Stimulated activated CD4-positive, alpha-beta T cell treated with anti-CD3 and anti-CD28 coated beads, Interleukin-1b, Interleukin-23, amount 100 ng/mL, for 1 hour (primary cell): ENCODE measurements at places on chromosomes 5 and 9.

- DNase-seq = no peak
Observed at GRCh38 chr5:22088517-22088916, 764.6 kb downstream of the CDH12 start.

DNA sequence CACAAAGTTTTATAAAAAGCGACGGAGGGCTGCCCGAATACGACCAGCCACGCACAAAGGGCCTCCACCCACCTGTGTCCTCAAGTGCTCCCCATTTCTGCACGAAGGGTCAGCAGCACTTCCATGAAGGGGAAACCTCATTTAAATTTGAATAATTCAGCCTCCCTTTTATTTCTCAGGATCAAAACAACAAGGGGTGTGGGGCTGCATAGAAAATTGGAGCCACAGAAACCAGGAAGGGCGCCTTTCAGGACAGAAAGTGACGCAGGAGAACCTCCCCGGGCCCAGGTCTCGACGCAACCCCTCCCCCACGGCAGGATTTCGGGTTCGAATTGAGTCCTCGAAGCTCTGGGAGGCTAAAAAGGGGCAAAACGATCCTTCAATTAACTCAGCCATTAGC lies 2.1 kb downstream of the NRARP start:
- no peak for DNase-seq

- no peak for DNase-seq
Observed at GRCh38 chr5:67732921-67733320, 482.6 kb upstream of the PIK3R1 start.

DNA sequence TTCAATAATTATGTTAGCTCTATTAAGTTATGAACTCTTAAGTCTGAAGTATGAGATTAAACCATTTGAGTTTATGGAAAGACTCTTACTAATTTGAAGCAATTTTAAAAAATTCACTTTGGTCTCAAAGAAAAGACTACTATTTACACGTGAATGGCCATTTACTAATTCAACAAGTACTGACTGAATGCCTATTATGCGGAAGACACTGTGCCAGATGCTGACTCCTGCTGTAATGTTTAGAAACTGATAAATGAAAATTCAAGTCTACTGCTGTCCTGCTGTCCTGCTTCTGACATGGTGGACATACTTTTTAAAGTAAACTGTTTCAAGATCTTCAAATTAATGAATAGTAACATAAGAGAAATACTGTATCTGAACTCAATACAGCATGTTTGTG lies 116.2 kb downstream of the MPDZ start:
- DNase-seq = no peak
